T1000 (cell line): ENCODE measurements at places on chromosomes 2 and 18.

DNA sequence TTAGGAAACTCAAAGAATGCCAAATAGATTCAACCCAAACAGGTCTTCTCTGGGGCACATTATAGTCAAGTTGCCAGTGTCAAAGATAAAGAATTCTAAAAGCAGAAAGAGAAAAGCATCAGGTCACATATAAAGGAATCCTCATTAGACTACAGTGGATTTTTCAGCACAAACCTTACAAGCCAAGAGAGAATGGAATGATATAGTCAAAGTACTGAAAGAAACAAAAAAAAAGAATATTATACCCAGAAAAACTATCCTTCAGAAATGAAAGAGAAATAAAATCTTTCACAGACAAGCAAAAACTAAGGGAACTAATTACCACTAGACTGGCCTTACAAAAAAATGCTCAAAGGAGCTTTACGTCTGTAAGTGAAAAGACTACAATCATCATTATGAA lies 65.5 kb downstream of the TBR1 start:
- DNase-seq: no peak

DNA sequence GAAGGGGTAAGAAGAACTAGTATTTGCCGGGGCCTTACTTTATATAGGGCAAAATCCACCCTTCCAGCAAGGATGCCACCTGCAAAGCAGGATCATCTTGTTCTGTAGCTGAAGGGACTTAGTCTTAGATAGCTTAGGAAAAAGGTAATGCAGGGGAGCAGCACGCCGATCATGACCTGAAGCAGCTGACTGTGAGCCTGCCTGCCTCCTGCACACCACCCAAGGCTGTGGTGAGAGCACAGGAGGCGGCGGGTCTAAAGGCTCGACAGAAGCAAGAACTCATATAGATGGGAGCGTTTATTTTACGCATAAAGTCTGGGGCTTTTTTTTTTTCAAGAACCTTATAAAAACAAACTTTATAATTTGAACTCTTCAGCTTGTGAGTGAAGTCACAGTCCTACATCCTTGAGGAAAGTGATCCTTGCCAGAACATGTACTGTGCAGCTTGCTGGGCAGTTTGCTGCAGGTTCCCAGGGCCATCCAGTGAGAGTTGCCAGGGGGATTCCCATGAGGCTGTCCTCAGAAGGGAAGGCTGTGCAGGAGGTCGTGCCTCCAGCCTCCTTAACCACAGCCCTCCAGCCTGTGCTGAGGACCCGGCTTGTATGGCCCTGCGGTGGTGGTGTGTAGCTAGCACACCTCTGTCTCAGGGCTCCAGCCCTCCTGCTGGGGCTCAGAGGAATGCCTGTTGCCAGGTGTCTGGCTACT lies 92.1 kb downstream of the RNF144A start:
- DNase-seq: no peak

DNA sequence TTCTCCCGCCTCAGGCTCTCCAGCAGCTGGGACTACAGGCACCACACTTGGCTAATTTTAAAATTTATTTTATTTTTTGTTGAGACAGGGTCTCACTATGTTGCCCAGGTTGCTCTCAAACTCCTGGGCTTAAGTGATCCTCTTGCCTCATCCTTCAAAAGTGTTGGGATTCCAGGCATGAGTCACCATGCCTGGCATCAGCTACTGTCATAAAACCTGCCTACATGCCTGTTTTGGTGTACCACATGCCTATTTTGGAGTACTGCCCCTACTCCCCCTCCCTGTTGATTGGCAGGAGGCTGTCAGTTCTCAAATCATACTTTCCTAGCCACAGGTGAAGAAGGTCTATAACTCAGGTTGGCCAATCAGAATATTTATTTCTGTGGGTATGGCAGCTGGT lies 64.0 kb downstream of the CHST9 start:
- DNase-seq: no peak

DNA sequence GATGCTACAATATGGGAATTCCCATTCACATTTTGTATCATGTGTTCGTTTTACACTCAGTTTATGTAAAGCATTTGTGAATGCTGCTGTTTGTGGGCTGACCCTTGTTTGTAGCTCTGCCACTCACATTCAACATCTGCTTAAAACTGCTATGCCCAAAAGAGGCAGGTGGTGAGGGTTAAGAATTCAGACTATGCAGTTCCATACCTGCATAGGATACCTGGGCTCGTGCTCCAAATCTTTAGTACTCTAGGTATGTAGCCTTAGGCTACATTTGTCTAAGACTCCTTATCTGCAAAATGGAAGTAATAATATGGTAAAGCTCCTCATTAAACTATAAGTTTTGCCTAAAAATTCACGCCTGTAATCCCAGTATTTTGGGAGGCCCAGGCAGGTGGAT lies 199.5 kb downstream of the GPD2 start:
- no peak for DNase-seq

DNA sequence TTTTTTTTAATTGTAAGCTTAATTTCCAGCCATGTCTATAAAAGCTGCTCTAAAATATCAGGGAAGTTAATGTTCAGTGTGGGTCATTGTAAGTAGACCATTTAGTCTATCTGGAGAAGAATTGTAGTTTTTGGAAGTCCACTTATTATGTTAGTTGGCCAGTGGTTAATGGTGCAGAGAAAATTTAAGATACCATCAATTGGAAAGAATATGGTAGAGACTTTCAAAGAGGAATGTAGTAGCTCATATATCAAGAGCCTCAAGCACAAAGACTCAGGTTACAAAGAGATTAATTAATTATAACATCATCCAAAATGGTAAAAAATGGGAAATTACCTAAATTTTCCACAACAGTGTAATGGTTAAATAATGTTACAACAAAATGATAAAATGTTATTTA lies 127.8 kb upstream of the CAVIN2 start:
- no peak for DNase-seq

GRCh38 chr18:666628-667027 lies 9.2 kb downstream of the TYMS start:
- DNase-seq: no peak

GRCh38 chr2:182621810-182622209 lies 94.2 kb upstream of the DNAJC10 start:
- DNase-seq: no peak

DNA sequence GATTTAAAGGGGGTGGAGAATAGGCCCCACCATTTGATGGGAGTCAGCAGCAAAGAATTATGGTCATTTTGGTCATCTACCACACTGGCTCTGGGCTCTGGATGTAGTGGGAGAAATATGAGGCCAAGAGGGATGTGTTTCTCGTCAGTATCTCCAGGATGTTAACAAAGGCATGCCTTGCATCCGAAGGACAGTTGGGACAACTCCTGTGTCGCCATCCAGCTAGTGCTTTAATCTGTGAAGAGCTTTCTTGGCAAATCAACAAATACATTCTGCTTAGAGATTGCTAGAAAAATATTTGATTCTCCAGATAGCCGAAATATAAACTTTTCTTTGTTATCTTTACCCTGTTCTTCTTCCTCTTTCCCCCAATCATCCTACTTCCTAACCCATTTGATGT lies 287.1 kb upstream of the TNP1 start:
- DNase-seq: no peak

DNA sequence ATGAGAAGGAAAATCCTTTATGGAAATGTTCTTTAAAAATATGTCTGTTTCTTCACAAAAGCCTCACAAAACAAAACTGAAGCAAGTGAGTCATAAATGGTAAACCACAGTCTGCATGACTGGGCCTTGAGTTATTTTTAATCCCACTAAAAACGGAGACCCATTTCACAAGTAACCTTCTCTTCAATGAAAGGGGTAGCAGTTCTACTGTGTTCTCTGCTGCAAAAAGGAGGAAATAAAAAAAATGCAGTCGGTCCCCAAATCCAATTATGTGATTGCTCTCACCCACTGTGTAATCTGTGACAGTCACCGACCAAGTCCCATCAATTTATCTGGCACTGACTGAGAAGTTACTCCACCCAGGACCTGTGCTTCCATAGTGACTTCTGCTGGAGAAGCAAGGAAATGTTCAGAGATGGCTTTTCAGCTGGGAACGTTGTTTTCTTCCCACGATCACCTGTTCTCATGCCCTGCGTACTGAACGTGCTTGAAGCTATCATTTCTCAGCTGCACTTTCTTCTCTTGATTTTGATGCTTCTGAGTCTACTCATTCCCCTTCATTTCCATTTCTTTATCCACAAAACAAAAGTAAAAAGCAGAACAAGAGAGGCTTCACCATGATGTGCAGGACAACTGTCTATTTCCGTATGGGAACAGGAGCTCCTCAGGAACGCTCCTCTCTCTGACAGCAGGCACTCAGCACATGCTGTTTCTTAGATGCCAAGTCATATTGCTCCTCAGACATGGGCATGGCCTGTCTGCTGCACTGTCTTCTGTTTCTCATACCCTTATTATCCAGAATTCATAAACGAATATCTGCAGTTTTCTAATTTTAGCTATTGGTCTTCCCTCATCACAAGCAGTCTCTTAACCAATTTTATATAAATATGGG lies 80.0 kb upstream of the TMEM200C start:
- DNase-seq: no peak

DNA sequence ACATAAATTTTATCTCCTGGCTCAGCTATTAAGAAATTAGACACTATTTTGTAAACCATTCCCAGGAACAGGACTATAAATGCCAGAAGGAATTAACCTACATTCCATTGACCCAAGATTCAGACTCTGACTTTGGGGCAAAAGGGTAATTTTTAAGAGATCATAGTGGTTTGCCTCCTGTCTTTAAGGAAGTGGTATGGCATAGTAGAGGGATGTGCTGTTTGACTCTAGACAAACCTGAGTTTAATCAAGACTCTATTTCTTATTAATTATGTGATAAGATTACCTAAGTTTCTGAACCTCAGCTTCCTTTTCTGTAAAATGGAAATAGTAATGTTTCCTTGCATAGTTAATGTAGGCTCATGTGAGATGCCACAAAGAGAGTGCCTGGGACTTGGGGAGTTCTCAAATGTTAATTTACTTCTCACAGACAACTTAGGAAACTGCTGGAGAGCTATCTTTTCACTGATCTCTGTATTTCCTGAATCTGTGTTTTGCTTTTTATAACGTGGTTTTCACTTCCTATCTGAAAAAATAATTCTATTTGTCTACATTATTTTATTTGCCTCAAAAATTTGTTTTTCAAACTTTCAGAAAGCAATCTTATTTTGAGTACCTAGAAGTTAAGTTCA lies 11.9 kb upstream of the SLC40A1 start:
- DNase-seq: no peak

DNA sequence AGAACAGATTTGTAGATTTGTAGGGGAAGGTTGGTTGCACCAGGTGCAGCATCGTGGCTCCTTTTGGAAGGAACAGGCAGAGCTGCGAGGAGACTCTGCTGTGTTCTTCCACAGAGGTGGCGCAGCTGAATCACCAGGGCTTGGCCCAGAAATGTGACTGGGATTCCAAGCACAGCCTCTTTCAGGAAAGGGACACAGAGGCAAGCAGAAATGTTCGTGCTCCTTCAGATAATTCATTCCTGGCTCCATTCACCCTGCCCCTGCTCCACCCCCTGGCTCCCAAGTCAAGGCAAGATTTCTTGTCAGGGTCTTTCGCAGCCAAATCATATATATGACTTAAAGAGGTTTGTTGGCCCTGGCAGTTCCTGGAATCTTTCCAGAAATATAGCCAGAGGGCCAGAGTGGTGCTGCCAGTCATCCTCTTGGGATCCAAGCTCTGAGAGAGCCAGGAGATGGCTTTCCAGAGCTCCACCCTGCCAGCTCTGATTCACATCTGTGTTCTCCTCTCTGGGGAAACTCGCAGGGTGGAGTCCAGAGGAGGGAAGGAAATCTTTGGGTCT lies 203.9 kb upstream of the TANK start:
- DNase-seq: peak; percentile 7

GRCh38 chr2:41941831-41942230 lies 106.0 kb upstream of the PKDCC start:
- no peak for DNase-seq

DNA sequence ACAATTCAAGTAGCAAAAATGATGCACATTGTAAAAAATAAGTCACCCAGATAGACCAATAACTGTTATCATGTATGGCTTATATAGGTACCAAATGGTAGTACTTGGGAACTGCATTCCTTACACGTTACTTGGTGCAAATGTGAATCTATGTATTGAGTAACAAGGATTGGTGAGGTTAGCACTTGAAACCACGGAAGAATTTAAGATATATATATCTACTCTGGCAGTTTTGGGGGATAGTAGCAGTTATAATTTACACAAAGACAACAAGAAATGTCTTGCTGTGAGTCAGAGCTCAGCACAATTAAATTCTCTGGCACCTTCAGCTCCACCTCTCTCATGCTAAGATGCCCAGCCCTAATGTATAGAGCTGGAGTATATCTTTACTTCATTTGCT lies 359.4 kb upstream of the RAB12 start:
- no peak for DNase-seq

DNA sequence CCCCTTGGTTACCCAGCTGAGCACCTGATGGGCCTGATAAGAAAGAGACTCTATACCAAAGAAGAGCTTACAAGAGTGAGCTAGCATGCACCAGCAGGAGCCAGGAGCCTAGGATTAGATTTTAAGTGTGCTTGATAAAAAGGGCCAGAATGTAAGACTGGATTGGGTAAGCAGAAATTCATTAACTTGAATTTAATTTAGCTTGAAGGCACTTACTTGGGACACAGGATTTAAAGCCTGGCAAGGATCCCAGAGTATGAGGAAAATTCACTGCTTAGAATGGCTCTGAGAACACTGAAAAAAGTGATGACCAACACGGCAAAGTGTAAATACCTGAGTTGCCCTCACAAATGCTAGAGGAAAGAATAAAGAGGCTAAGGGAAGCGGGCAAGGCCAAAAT lies 91.3 kb upstream of the RBBP8 start:
- DNase-seq: no peak

GRCh38 chr2:239475161-239476028 lies 74.6 kb upstream of the HDAC4 start:
- no peak for DNase-seq

DNA sequence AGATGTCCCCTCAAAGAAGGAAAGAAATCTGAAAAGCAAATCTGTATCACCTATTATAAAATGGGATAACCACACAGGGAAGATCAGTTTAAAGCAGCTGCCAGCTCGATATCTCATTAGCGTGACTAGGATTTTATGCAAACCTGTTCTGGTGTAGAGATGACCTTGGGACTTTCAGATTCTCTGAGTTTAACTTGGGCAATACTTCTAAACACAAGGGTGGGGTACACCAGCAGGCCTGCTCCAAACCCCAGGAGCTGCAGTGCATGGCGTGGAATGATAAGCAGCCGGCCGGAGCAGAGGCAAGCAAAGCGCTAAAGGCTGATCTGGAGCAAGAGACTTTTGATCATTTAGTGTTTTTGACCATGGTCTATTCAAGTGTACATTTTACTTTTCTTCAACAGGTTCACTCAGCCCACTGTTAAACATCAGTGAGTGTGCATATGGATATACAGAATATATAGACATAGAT lies 4.7 kb downstream of the SERTAD2 start:
- no peak for DNase-seq

- no peak for DNase-seq
Observed at GRCh38 chr2:239215136-239215925, 185.5 kb downstream of the HDAC4 start.

DNA sequence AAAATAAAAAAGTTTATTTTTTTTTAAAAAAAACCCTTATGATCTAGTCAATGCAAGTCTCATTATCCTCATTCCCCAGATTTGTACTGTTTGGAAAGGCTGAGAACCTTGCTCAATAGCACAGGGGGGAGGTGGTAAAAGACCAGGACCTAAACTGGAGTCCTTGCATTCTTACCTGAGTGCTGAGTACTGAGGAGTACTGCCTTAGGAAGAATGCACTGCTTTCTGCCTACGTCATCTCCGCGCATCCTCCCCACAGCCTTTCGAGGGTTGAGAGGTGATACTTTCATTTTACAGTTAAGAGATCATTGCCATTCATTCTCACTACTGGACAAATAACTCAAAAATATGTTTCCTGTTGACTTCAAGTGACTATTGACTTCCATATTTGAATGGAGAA lies 73.8 kb downstream of the MAP3K20 start:
- no peak for DNase-seq
